Stimulated activated CD8-positive, alpha-beta memory T cell treated with anti-CD3 and anti-CD28 coated beads, Interleukin-7, amount 100 ng/mL, for 24 hours (primary cell): ENCODE measurements at places on chromosomes 11 and 22.

DNA sequence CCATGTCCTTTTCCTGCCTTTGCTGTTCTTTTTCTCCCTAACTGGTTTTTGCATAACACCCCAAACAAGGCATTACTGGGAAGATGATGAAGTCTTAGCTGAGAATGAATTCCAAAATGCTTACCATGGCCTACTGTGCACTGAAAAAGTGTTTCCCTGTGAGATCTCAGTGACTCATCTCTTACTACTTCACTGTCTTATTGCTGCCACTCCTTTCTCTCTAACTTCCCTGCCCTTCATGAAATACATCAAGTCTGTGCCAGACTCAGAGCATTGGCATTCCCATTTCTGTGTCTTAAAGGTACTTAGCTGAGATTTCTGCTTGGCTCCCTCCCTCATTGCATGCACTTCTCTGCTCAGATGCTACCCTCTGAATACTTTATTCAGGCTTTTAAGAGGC is 49.1 kb upstream of the MUC15 start:
- no peak for DNase-seq

- no peak for DNase-seq
These were observed 305.0 kb downstream of the BUD13 start for GRCh38 chr11:116467823-116468222.

DNA sequence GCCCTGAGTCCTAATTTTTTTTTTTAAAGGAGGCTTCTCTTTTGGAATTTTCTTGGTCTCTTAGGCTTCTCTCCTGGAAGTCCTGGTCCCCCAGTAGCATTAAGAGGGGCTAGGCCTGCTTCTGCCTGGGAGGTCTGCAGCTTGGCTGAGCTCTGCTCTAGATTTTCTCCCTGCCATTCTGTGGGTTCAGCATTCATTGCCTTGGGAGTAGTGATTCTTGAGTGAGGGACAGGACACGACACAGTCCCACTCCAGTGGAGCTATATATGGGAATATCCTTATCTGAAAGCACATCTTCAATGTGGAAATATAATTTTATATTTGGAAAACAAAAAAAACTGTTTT is 3.7 kb downstream of the IGSF22 start:
- DNase-seq: no peak

- DNase-seq: no peak
These were observed 10.1 kb downstream of the SIGIRR start for GRCh38 chr11:404551-405264.

DNA sequence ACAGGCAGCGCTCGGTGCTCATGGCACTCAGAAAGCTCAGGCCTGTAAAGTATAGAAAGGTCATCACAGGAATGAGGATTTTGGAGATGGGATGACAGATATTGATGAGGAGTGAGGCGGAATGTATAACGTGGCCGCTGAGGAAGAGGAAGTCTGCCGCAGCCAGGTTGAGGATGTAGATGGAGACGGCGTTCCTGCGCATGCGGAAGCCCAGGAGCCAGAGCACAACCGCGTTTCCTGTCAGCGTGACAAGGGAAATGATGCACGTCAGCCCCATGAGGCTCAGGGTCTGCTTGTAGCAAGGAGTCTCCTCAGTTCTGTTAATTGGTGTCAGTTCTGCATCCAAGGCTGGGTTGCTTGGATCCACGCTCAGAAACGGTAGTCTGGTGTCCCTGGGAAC is 33.1 kb upstream of the MRGPRX1 start:
- DNase-seq: no peak

- DNase-seq: no peak
These were observed at the start of gene SRSF8 for GRCh38 chr11:95066716-95067038. SRSF8 (plus strand) TSS chr11:95066919; CDS start chr11:95067227, 308 bp downstream.

GRCh38 chr11:64447831-64448598 is 89.1 kb downstream of the RPS6KA4 start:
- no peak for DNase-seq

GRCh38 chr22:37676736-37677492 is 1.5 kb downstream of the LGALS1 start:
- DNase-seq: peak; percentile 82

DNA sequence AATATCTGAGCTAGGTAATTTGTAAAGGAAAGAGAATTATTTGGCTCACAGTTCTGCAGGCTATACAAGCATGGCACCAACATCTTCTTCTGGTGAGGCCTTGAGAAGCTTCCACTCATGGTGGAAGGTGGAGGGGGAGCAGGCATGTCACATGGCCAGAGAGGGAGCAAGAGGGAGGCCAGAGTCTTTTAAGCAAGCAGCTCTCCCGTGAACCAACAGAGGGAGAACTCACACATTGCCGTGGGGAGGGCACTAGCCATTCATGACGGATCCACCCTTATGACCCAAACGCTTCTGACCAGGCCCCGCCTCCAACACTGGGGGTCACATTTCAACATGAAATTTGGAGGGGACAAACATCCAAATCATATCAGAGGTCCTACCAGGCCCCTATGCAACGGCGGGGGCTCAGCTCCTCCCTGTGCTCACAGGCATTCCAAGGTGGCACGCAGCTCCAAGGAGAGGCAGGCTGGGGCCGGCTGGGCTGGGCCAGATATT is 4.6 kb downstream of the C11orf96 start:
- no peak for DNase-seq

DNA sequence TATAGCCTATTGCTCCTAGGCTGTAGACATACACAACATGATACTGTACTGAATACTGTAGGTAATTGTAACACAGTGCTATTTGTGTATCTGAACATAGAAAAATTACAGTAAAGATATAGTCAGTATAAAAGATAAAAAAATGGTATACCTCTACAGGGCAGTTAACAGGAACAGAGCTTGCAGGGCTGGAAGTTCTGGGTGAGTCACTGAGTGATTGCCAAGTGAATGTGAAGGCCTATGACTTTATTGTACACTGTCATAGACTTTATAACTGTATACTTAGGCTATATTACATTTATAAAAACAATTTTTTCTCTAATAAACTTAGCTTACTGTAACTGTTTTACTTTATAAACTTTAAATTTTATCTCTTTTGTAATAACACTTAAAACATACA is 332.4 kb upstream of the ARHGAP42 start:
- DNase-seq: no peak

- no peak for DNase-seq
These were observed 650 bp upstream of the CHID1 start for GRCh38 chr11:911031-911889.

- DNase-seq: no peak
These were observed 74.1 kb upstream of the SHANK2 start for GRCh38 chr11:71326328-71326940.

DNA sequence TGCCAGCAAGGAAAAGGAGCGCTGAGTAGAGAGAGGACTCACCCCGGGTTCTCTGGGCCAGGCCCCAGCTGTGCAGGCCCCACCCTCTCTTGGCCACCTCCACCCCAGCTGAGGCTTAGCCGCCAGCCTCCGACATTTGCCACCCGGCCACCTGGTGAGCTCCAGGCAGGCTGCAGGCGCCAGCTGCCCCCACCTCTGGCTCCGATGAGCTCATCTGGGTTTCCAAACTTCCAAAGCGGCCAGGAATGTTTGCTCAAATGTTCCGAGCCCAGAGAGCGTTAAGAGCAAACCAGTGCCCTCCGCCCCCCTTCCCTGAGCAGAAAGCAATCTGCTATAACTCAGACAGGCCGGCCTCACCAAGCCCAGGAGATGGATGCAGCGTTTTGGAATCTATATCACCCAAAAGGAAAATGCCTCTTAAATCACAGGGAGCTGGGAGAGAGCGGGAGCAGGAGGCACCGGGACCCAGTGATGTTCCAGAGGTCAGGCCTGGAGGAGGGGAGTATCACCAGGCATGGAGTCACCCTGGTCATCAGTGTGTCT is 9.1 kb upstream of the MN1 start:
- no peak for DNase-seq

- DNase-seq: peak; percentile 77
These were observed at the start of gene SLC25A17 for GRCh38 chr22:40818747-40819598. SLC25A17 (minus strand) TSS chr22:40819346; CDS start chr22:40819248, 98 bp downstream.

- DNase-seq: no peak
These were observed 17.9 kb upstream of the EMID1 start for GRCh38 chr22:29187831-29188230.

- DNase-seq: no peak
These were observed 19.3 kb upstream of the MPPED1 start for GRCh38 chr22:43392385-43392989.

GRCh38 chr11:96299155-96299888 is 43.7 kb downstream of the MAML2 start:
- no peak for DNase-seq

DNA sequence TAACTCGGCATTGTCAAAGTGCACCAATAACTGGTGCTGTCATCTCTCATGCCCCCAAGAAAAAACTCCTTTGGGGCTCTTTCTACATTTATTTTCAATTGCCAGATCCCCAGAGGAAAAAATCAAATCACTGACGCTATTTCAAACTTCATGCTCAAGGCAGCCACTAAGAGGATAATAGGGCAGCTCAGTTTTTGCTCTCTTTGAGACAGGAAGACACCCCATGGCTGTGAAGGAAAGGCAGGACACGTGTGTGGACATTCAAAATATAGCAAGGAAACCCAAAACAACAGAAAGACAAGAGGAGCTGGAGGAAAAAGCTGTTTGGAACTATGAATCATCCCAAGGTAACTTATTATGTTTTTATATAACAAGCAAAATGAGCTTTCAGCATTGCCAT is 83.7 kb downstream of the SERGEF start:
- DNase-seq: no peak

GRCh38 chr11:10285148-10285802 is 8.7 kb downstream of the SBF2 start:
- no peak for DNase-seq

GRCh38 chr11:122780296-122780949 is 57.9 kb upstream of the CRTAM start:
- DNase-seq: no peak

DNA sequence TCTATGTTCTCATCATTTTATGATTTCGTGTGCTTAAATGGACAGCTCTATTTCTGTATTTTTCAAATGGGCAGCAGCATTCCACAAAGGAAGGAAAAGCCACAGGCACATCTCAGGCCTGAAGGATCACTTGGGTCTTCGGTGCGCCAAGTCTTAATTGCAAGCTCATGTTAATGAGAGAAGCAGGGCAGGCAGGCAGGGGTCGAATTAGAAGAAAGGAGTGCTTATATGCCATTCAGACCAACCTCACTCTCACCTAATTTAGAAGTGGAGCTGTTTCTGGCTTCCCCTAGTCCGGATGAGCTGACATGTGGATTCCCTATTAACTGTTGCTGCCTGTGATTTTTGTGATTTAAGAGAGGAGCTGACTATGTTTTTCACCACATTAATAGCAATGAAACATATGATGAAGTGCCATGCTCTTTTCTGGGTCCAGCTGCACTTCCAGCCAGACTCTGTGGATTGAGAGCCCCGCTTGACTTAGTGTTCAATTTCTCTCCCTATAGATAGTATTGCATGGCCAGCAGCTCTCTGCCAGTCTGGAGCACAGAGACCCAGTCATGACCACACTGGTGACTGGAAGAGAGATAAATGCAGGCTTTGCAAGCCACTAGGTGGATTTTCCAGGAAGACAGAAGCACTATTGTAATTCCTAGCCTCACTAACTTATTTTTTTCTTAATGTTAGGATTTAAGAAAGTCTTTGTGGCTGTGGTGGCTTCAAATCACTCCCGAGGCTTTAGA is 373.9 kb upstream of the FAT3 start:
- no peak for DNase-seq

DNA sequence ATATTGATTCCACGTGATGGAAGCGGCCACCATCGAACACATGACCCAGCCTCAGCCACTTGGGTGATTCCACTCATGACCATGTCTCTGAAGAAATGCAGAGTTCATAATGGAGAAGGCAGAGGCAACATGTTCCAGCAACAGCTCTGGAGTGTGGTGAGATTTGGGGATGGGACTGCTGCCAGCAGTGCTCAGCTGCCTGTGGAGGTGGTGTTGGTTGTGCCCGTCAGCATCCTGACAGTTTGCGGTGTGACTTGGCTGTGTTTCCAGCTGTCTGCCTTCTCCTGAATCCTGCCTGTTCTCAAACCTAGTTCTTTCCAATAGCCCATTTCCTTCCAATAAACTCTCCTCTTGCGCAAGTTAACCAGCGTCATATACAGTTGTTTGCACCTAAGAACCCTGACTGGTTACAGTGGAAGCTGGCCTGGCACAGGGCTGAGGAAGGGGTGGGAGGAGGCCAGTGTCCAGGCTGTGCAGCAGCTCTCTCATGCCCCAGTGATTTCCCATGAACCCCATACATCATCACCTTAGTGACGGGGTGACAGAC is 22.0 kb upstream of the OR8B8 start:
- DNase-seq: no peak

DNA sequence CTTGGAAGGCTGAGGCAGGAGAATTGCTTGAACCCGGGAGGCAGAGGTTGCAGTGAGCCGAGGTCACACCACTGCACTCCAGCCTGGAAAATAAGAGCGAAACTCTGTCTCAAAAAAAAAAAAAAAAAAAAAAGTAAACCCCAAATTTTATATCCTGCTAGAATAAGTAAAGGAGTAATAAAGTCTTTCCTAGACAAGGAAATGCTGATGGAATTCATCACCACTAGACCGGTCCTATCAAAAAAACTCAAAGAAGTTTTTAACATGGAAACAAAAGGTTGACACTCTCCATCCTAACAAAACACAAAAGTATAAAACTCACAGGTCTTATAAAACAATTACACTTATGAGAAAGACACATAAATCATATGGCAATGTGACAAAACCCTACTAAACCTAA is 213.9 kb downstream of the SBF2 start:
- DNase-seq: no peak

- DNase-seq: no peak
These were observed 493.5 kb upstream of the B3GAT1 start for GRCh38 chr11:134905517-134905916.

DNA sequence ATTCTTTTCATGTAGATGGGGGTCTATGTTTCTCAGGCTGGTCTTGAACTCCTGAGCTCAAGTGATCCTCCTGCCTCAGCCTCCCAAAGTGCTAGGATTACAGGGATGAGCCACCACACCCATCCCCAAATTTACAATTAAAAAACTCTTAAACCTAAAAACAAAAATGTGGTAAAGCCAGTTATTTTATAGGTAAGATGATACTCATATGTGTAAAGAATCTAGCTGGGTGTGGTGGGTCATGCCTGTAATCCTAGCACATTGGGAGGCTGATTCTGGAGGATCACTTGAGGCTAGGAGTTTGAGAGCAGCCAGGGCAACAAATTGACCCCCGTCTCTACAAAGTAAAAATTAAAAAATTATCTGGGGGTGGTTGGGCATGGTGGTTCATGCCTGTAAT is 4.0 kb upstream of the RBM14 start:
- no peak for DNase-seq

- DNase-seq: no peak
These were observed 7.4 kb downstream of the ZFTA start for GRCh38 chr11:63761188-63761587.

GRCh38 chr11:35815556-35816315 is 128.1 kb upstream of the LDLRAD3 start:
- DNase-seq: no peak

- DNase-seq: no peak
These were observed 864.3 kb downstream of the TBC1D22A start for GRCh38 chr22:47626428-47627390.

- no peak for DNase-seq
These were observed 41.1 kb upstream of the CHRNA10 start for GRCh38 chr11:3712274-3712673.

GRCh38 chr11:115338476-115338875 is 165.7 kb downstream of the CADM1 start:
- DNase-seq: no peak
